SK-N-SH (cell line): ENCODE measurements at places on chromosomes 5 and 9.

DNA sequence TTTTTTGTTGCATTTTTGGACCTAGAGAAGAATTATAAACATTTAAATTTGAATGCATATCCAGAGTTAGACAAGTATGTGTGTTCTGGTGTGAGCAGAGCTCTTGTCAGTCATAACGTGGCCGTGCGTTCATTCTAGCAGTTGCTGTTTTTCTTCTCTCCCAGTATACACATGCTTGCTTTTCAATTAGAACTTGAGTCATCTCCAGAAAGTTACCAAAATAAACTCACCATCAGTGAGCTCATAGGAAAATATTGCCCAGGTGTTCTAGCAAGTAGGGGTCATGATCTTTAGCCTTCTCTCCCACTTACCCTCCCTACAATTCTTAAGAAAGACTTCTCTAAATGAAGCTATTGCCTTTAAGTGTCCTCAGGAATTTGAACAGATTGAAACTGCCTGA lies 247.5 kb upstream of the TUT7 start:
- DNase-seq, result no peak

- DNase-seq, result no peak
These were observed 40.7 kb downstream of the KIAA0825 start for GRCh38 chr5:94577466-94578245.

DNA sequence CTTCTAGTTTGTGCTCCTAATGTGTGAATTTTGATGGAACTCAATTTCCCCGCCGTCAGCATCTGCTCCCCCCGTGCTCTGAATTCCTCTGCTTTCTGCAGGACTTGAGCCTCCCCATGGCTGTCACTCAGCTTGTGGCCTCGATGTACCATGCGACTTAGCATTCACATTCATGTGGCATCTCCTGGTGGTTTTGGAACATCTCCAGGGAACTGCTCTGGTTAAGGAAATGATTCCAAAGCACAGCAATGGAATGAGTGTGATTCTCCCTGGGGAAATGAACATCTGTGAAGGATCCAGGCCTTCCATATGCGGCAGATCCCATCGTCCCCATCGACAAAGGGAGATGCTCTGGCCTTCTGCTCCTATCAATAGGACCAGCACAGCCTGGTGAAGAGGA lies 119.0 kb downstream of the ENTREP1 start:
- DNase-seq, result no peak

DNA sequence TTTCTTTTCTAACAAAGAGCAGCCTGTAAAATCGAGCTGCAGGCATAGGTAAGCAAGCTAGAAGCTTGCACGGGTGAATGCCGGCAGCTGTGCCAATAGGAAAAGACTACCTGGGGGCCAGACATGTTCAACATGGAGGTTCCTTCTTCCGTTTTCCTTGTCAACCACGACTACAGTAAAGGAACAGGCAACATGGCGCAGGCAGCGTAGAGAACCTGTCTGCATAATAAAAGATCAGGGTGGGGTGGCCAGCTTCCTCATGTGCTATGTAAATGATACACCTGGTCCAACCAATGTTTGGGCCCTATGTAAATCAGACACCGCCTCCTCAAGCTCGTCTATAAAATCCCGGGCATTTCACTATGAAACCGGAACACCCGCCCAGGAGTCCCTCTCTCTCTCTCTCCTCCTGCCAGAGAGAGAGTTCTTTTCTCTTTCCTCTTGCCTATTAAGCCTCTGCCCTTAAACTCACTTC lies 103.8 kb upstream of the LIFR start:
- no peak for DNase-seq

GRCh38 chr5:4188704-4189103 lies 593.1 kb downstream of the IRX1 start:
- no peak for DNase-seq

- DNase-seq, result no peak
These were observed 62.2 kb downstream of the CFAP77 start for GRCh38 chr9:132472199-132472598.

- DNase-seq, result no peak
These were observed 17.3 kb downstream of the ADGRD2 start for GRCh38 chr9:124467410-124468060.

DNA sequence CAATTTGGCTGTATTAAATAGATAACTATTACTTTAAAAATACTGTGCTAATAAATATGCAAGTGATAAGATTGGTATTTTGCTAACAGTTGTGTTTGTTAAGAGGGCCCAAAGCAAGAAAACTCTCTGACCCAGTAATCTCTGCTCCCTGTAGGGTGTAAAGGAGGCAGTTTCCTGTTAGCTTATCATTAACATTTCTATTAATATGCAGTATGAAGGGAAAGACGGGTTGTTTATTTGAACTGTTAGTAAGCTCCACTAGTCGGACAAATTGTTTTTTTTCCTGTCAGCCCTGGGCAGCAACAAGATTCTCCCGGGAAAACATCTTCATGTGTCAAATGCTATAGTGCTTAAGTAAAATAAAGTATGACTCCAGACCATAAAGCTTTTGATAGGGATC lies 35.6 kb downstream of the ERP44 start:
- DNase-seq, result no peak
